AG04450 (cell line): ENCODE measurements at places on chromosomes 16 and 17. TPM values are rescaled to one million over a fixed set of nuclear protein-coding genes. Genes with fewer than 3 reads are reported as not detected.

The ACLY gene
- polyA plus RNA-seq, result 161 and 163 TPM in 2 replicates

The TRIM37 gene
- 29.1 and 34.8 TPM in 2 replicates for polyA plus RNA-seq

- DNase-seq, result no peak
These were observed 54.8 kb downstream of the USP43 start for GRCh38 chr17:9700136-9700535.

DNA sequence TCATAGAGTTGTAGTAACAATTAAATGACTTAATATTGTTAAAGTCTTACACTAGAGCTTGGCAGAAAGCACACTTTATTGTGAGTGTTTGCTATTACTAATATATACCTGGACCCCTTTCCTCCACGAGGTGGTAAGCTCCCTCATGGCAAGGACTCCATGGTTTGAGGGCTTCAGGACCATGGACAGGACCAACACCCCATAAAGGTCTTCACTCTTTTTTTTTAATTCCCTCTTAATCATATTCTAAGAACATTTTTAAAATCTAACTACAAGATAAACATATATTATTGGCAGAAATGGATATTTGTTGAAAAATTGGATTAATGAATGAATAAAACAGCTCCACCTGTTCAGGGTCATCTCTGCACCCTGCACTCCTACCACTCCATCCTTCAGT is 154.5 kb downstream of the CBLN1 start:
- no peak for DNase-seq

GRCh38 chr16:978403-978802 is 3.2 kb upstream of the SOX8 start:
- no peak for DNase-seq
